Ovary (tissue), 10 donors: ENCODE measurements at places on chromosomes 13 and 19. TPM values are rescaled to one million over a fixed set of nuclear protein-coding genes. Genes with fewer than 3 reads are reported as not detected.

- no peak for DNase-seq
Observed at GRCh38 chr19:52191389-52191788, 1.5 kb downstream of the PPP2R1A start.

- DNase-seq: no peak
Observed at GRCh38 chr13:106911020-106911419, 343.1 kb upstream of the ARGLU1 start.

- DNase-seq: no peak
Observed at GRCh38 chr13:25899952-25900351, 151.9 kb downstream of the SHISA2 start.

DNA sequence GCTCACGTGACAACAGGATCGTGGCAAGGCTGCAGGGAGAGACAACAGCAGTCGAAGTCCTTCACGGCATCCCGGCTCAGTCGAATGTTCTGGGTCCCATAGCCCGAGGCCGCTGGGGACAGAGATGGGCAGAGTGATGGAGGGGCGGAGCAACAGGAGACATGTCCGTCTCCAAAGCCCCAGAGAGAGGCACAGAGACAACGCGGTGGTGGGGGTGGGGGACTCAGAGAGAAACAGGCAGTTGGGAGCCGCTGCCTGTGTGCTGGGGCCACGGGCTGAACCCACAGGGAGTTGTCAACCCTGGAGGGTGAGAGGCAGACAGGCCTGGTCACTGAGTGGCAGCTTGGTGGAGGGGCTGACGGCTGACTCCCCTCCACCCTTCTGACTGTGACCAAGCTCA is 20.4 kb downstream of the NOSIP start:
- DNase-seq: no peak

DNA sequence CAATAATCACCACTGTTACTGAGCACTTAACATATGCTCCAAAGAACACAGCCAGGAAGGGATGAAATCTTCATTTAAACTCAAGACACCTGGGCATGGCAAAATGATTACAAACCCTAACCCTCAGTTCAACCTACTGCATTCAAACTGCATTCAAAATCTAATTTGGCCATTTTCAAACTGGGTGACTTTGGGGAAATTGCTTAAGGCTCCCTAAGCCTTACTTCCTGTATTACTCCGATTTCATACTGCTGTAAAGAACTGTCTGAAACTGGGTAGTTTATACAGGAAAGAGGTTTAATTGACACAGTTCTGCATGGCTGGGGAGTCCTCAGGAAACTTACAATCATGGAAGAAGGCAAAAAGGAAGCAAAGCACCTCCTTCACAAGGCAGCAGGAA is 50.4 kb downstream of the CBY2 start:
- no peak for DNase-seq

- DNase-seq: no peak
Observed at GRCh38 chr19:49491030-49491803, 3.8 kb downstream of the RPL13A start.

DNA sequence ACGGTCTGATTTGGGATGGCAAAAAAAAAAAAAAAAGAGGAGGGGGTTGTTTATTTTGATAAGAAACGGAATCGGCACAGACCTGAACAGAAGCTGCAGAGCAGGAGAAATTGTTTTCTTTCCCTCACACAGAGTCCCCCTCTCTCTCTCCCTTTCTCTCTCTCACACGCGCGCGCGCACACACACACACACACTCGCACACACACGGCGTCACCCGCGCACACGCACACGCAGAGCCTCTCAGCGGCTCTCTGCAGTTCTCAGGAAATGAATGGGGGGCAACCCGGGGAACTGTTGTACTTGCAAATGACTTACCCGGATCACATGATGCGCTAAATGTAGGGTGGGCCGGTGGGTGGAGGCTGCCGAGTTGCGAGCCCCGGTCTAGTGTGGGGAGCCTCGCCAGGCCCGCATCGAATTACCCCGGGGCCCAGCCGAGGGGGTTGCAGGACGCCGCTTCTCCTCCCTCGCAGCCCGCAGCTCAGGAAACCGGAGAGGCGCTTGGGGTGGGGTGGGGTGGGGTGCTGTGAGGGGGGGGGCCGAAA is 475 bp downstream of the KLF12 start:
- peak; percentile 94 for DNase-seq

The ADM5 gene
- polyA plus RNA-seq: not detected

GRCh38 chr19:52566588-52566987 is 3.5 kb upstream of the ZNF701 start:
- no peak for DNase-seq

GRCh38 chr13:106377931-106378662 is 157.4 kb downstream of the EFNB2 start:
- DNase-seq: no peak

DNA sequence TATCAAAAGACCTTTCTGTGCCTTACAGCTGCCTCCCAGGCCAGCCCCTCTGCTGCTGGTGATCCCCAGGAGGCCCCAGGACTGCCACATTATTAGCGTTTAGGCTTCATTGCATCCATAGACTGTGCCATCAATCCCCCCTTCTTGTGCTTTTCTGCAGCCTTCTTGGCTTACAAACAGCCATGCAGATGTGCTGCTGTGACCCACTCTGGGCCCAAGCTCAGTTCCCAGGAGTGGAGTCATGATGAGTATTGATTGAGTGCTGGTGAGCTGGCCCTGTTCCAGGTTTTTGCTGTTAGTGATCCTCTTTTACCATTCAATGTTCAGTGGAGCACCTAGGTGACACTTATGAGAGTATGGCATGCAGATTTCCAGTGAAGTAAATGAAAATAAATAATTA is 59.9 kb upstream of the SLAIN1 start:
- no peak for DNase-seq

GRCh38 chr13:76245920-76246319 is 609.8 kb downstream of the LMO7 start:
- no peak for DNase-seq

GRCh38 chr19:6250909-6251308 is 28.9 kb downstream of the MLLT1 start:
- DNase-seq: no peak

DNA sequence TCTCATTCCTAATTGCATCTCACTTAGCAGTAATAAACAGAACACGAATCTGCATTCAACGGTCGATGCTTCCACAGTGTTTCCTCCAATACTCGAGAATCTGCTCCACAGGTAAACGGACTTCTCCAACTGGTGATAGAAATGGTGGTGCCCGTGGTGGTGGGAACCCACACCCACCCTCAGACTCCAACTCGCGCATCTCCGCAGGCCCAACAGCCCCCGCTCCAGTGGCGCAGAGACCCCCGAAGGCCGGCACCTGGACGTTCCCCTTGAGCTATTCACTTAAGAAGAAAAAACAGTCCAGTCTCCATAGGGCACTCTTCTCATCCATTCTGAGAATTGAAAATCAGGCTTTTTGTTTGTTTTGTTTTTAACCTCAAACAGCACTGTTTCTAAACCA is 13.8 kb upstream of the RASA3 start:
- DNase-seq: no peak

DNA sequence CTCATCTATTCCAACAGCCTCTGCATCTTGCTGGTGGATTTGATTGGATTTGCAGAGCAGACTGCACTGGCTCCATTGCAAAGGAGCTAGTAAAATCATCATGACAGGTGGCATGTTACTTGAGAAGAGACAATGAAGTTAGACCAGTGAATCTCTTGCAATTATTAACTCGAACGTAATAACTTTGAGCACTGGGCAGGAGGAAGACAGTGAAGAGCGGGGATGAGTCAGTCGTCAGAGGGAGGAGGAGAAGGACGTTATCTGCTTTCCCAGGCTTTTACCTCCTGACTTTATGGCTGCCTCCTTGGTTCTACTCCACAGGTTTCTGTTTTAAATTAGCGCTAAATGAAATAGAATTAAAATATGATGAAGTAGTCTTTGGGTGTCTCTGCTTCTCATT is 257.8 kb upstream of the IPO5 start:
- DNase-seq: no peak

DNA sequence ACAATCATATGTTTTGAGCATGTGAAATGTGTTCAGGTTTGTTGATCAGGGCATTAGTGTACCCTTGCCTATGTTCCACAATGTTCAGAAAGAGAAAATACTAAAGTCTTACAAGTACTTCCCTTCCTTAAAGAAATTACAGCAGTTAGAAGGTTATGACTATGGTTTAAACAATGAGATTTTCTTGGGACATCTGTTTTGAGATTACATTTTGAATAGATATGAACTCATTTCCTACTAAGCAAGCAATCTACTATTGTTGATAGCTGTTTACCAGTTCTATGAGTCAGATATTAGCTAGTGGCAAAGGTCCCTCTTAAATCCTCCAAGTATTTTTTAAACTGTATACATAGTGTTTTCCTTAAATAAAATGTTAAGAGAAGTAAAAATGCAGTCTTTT is 241.3 kb downstream of the DACH1 start:
- no peak for DNase-seq
